ENCODE measurements at places on chromosomes 13 and 19.

DNA sequence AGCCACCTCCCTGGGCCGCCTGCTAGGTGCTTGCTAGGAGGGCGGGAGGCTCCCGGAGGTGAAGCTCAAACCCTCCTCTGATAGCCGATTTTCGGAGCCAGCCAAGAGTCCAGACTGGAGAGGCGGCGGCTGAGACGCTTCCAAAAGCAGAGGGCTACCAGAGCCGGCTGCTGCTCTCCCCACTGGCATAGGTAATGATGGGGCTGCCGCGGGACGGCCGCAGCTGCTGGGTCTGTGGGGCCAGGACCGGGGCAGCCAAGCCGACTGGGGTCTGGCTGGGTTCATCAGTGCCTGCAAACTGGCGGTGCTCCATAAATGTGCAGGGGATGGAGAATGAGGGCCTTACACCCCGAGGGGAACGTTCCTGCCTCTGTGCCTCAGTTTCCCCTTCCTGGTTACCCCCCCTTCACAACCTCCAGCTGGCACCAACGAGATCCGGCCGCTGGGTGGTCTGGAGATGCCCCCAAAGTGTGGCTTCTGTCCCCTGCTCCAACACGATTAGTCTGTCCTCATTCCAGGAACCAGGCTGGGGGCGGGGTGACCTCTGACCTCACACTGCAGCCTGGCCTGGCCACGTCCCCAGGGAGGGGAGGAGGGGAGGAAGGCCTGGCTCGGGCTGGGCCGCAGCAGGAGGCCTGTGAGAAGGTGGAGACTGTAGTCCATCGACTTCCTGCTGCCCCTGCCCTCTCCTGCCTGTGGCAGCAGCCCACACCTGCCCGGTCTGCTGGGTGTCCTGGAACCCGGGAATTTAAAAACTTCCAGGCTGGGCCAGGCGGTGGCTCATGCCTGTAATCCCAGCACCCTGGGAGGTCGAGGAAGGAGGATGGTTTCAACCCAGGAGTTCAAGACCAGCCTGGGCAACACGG, 3.8 kb upstream of the WDR18 start:
- no peak for DNase-seq

- DNase-seq = no peak
Observed at GRCh38 chr13:84405286-84405685, 523.0 kb upstream of the SLITRK1 start.

- no peak for DNase-seq
Observed at GRCh38 chr13:70043685-70044084, 63.9 kb upstream of the ATXN8OS start.

DNA sequence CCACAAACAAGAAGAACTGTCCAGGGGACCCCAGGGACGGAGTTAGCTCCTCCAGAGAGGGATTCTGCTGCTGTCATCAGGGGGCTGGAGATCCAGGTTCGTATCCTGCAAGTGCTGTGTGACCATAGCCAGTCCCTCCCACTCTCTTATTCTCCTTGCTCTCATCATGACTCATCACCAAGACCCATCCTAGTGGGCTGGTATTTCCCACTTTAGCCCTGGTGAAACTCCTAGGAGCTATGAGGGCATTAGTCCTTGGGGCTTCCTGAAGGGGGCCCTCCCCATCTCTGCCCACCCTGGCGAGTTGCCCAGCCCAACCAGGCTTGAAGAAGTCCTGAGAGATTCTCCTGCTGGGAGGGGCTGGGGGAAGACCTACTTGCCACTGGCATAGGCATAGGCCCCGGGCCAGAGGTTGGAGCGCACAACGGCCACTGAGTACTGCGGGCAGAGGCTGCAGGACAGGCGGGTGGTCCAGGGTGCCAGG, 7.5 kb upstream of the DMWD start:
- no peak for DNase-seq

DNA sequence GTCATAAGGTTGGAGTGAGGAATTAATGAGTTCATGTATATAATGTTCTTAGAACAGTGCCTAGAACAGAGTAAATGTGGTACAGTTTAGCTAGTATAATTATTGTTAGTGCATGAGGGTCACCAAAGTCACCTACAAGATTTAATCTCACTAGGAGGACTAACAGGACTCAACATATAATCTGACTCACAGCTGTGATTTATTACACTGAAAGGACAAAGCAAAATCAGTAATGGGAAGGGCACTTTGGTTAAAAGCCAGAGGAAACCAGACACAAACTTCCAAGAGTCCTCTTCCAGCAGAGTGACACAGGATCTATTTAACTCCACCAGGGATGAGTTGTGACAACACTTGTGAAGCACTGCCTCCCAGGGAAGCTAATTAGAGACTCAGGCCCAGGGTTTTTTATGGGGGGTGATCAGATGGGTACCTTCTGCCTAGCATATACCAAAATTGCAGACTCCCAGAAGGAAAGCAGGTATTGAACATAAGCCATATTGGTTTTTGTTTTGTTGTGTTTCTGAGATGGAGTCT, 341.2 kb upstream of the DACH1 start:
- DNase-seq = no peak

DNA sequence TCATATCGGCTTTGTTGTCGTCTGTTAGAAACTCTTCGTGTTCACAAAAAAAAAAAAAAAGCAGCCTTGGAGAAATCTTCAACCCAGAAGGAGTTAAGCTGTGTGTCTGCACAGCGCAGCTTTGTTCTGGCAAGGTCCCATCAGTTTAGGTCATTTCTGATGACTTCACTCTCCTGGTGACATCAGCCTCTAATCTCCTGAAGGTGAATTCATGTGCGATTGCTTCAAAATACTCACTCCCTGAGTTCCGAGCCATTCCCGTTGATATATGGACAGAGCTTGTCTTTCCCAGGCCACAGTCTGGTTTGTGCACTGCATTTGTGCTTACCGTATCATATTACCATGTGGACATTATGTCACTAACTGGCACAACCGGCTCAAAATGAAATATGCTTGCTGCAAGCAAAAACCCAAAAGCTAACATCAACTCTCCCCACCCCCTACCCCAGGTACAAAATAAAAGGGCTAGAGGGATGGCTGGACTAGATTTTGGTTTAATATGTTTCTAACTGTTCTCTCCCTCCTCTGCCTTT, 342.4 kb downstream of the KCNRG start:
- no peak for DNase-seq

GRCh38 chr13:85626603-85627002, 172.6 kb downstream of the SLITRK6 start:
- no peak for DNase-seq

- no peak for DNase-seq
Observed at GRCh38 chr13:76733671-76734070, 152.5 kb downstream of the KCTD12 start.

DNA sequence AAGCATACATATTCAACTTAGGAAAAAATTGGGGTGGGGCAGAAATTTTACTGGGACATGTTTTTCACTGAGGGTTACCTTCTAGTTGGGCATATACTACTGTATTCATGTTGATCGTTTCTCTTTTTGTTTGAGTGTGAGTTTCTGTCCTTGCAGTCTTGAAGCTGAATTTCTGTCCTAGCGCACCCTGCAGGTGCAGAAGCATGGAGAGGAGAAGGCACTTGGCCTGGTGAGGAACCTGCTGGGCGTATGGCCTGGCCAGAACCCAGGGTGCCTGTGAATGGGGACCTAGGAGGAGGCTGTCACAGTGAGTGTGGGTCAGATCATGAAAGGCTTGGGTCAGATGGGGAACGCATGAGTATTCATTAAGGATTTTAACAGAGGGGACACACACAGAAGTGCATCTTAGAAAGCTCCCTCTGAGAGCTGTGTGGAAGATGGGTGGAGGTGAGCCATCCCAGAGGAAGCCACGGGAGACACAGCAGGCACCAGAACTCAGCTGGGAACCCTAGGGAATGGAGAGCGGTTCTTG, 36.8 kb downstream of the SERP2 start:
- no peak for DNase-seq

DNA sequence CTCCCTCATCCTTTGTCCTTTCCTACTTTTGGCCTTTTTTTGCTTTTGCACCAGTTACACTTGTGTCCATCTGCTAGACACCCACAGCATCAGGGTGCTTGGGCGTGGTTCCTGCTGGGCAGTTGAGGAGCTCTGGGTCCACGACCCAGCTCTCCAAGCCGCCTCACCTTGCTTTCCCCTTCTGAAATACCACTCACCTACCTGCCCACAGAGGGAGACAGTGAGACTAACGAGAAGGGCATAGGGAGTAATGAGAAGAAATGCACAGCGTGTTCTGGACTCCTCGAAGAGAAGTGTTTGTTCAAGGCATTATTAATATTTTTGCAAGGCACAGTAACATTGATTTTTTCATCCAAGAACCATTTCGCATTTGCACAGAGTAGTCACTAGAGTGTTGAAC, 92.9 kb downstream of the DNAJC15 start:
- DNase-seq = no peak

GRCh38 chr13:40665126-40666044, 1.1 kb downstream of the FOXO1 start:
- DNase-seq = peak; percentile 56

DNA sequence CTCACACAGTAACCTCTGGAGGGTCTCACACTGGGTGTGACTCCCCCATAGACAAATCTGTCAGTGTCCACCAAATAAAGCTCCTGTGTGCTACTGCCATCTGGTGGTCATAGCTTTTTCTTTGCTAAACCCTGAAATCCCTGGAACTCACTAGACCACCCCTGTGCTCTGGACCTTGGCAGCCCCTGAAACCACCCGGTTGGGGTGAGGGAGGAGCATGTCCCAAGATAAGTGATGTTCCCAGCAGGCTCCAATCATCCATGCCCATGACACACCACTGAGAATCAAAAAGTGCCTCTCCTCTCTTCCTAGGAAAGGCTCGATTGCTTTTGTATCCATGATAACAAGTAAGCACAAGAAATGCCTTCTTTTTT, 6.5 kb upstream of the HSD17B14 start:
- DNase-seq = peak; percentile 48

DNA sequence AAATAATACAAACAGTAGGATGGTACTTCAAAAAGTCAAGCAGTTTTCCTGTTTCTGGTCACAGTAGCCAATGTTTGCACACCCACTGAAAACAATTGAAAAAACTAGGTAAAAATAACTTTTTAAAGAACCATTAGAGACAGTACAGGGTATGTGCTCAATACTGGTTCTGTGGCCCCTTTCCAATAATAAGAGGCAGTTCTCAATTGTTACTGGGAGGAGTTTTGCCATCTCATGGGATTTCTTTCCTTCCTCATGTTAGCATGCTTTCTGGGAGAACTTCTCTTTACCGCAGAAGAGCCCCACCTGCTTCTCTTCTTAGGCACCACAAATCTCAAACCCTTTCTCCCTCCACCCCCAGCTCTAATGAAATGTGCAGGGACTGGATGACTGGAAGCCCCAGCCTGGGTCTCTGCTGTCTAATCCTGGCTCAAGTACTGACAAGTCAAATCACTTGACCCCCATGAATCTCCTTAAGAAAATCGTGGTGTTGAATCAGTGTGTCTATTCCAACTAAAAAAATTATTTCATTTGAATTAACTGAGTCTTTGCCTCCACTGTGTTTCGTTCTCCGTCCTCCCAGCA, 14.6 kb downstream of the METTL21C start:
- no peak for DNase-seq

DNA sequence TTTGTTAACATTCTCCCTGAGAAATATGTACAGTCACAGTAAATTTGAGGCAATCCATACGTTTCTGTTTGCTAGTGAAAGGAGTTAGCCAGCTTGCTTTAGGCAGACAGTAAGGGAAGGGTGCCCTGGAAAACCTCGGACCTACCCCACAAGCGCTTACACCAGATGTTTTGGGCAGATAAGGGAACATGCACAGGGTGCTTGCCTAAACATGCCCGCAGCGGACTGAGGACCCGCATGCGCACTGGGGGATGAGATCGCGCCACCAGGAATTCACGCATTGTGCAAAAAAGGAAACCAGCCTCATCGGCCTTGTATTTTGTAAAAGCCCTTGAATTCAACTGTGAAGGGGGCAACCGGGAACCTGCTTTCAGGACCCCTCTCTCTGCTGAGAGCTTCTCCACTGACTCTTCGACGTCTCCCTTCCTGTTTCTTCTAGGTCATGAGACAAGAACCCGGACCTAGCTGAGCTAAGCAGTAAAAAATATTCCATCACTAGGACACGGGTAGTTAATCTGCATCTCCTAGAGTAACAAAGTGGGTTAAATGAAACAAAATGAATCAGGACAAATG, 1399.2 kb upstream of the ATXN8OS start:
- no peak for DNase-seq

DNA sequence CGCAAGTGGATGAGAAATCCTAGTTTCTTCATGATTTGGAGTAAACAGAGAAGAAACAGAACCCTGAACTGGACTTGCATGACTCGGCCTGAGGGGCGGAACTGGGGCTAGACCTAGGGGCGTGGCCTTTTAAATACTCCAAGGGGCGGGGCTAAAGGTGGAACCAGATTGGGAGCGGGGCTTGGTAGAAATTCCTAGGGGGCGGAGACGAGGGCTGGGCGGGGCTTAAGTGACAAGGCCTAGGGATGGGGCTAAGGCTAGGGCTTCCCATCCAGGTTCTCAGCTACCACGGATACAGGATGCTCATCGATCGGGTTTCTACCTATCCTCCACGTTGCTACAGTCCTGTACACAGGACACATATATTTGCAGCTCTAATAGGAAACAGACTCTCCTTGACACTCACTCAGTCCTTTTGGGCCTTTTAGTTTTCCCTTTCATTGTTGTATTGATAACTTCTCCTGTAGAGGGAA, 372 bp upstream of the ZNF699 start:
- peak; percentile 91 for DNase-seq

DNA sequence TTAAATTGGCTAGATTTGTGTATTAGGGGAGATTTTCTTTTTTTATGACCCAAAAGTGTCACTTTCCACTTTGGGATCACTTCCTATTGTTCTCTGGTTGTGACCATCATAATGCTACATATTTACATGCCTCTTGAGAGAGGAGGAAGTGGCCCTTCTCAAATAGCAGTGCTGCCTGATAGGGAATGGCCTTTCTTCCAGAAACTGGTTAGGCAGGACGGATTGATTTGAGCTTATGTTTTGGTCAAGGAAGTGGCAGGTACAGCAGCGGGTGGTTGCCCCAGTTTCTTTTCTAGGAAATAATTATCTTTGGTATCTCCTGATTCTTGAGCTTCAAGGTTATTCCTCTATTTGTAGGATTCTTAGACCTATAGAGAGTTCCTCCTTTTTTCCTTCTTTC, 21.9 kb upstream of the WTIP start:
- DNase-seq = no peak

- no peak for DNase-seq
Observed at GRCh38 chr13:72405441-72405840, 322.0 kb downstream of the MZT1 start.

- peak; percentile 50 for DNase-seq
Observed at GRCh38 chr19:2289714-2290435, 7.9 kb upstream of the PEAK3 start.

- DNase-seq = no peak
Observed at GRCh38 chr13:24263632-24264031, 45.7 kb upstream of the C1QTNF9 start.
